Stimulated activated CD8-positive, alpha-beta memory T cell treated with anti-CD3 and anti-CD28 coated beads, Interleukin-4, amount 100 ng/mL, for 1 hour (primary cell): ENCODE measurements at places on chromosomes 6 and 20.

DNA sequence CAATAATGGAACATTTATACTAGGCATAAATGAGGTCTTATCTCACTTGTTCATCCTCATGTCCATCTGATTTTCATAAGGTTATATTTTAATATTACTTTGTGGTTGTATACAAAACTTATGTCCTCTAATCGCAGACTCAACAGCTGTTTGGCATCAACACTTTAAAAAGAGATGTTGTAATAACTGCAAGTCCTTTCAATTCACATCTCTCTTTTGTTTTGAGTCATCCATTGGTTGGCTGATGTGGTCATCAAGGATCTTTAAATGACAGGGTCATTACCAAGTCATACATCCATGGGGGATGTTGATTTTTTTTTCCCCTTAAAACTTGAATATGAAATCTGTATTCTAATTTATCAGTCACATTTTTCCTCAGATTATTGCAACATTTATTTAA is 299.4 kb upstream of the NRSN1 start:
- DNase-seq, result no peak

DNA sequence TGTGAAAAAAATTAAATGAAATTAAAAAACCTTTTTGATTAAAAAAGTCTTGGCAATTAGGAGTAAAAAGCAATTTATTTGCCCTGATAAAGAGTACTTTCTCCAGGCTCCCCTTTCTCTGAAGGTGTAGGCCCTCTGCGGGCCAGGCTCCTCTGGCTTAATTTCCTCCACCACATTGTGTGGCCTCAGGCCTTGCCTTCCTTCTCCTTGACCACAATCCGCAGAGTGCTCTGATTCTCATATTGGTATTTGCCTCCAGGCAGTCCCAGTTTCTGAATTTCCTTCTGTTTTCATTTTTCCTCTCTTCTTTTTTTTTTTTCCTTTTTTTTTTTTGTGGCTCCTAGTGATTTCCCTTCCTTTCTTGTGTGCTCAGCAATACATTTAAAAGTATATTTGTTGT is 96.4 kb downstream of the AIG1 start:
- no peak for DNase-seq

GRCh38 chr6:17725083-17725482 is 18.4 kb upstream of the NUP153 start:
- no peak for DNase-seq

GRCh38 chr20:6663104-6663503 is 104.4 kb upstream of the BMP2 start:
- DNase-seq, result no peak

- no peak for DNase-seq
These were observed 258.3 kb upstream of the PMEPA1 start for GRCh38 chr20:57968120-57968519.

- peak; percentile 6 for DNase-seq
These were observed 86.5 kb downstream of the LYRM4 start for GRCh38 chr6:5174244-5174643.

- DNase-seq, result no peak
These were observed 54.6 kb downstream of the FARS2 start for GRCh38 chr6:5315881-5316280.

- DNase-seq, result no peak
These were observed 41.4 kb upstream of the FAM83C start for GRCh38 chr20:35333606-35334005.

GRCh38 chr6:145025488-145025887 is 709.8 kb downstream of the EPM2A start:
- DNase-seq, result no peak
